ENCODE measurements at places on chromosomes 11 and 22. TPM values are rescaled to one million over a fixed set of nuclear protein-coding genes. Genes with fewer than 3 reads are reported as not detected.

GRCh38 chr22:40588726-40589125 lies 47.8 kb downstream of the MRTFA start:
- peak; percentile 65 for DNase-seq

GRCh38 chr11:46361283-46362155 lies 14.3 kb downstream of the DGKZ start:
- DNase-seq = no peak

DNA sequence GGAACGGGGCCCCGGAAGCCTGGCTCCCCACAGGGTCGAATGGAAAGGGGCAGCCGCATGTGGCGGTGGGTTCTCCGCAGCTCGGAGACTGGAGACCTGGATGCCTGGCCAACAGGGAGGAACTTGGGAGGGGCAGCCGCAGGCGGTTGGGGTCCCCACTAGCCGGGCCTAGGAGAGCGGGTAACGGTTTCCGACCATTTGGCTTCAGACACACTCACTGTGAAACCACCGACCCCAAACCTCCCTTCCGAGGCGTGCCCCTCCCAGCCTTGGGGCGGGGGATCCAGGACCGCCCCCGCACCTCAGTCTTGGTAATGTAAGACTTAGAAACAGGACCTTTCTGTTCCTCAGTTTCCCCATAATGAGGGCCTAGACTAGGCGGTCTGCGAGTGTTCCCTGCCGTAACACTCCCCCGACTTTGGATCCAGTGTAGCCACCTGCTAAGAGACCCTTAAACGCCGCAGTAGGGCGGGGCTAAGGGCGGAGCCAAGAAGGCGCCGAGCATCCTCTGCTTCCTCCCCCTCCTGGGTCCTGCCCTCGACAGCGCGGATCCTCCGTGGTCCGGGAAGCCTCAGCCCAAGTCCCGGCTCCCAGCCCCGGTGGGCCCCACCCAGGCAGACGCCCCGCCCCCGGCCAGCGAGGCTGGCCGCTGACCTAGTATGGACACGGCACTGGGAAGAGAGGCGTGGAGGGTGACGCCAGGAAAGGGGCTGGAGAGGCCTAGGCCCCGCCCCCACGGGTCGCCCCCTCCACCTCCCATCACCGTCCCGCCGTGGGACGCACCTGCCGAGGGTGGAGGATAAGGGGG lies 1.8 kb upstream of the RASGRP2 start:
- no peak for DNase-seq

Gene POTEH
- total RNA-seq = not detected

DNA sequence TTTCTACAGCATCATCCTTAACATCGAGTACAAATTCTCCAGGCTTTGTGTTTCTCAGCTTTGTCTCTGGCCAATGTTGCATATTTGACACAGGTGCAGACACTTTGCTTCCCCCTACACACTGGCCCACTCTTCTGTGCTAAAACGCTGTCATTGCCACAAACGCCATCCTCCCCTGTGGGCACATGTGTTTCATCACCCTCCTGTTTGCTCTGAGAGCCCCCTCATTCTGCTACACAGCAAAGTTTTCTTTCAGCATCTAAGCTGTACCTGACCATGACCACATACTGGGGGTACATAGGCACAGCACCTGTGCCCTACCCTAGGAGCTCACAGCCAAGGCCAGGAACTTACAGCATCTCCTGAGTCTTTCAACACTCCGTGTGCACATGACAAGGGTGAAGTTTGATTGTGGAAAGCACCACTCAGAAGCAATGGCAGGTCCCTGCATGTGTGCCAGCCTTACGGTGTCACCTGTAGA lies 7.9 kb upstream of the IGLL5 start:
- DNase-seq = no peak

Gene TREH
- not detected for total RNA-seq

DNA sequence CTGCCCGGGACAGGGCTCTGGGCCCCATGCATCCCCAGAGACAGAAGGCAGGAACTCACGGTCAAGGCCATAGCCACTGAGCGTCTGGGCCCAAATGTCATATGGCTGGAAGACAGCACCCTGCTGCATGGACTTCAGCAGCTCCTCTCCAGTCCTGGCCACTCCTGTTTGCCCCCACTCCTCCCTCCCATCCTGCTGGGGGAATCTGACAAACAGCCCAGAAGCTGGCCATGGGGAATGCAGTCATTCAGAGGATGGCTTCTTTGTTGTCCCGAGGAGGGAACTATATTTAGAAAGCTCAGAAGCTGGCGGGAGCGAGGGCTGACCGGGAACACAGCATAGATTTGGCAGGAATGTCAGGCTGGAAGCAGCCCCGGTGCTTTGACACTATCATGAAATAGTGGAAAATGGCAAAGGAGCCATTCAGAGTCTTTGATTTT lies 35.0 kb downstream of the DKK3 start:
- no peak for DNase-seq

GRCh38 chr11:60927061-60927592 lies 2.9 kb downstream of the TMEM132A start:
- no peak for DNase-seq

GRCh38 chr11:76280151-76280881 lies 74.0 kb upstream of the WNT11 start:
- no peak for DNase-seq

Gene AQP11
- total RNA-seq = 0.67 TPM

- no peak for DNase-seq
Observed at GRCh38 chr11:92227959-92228935, 3.6 kb downstream of the FAT3 start.

GRCh38 chr11:59079086-59079485 lies 7.0 kb upstream of the GLYATL1B start:
- DNase-seq = no peak

DNA sequence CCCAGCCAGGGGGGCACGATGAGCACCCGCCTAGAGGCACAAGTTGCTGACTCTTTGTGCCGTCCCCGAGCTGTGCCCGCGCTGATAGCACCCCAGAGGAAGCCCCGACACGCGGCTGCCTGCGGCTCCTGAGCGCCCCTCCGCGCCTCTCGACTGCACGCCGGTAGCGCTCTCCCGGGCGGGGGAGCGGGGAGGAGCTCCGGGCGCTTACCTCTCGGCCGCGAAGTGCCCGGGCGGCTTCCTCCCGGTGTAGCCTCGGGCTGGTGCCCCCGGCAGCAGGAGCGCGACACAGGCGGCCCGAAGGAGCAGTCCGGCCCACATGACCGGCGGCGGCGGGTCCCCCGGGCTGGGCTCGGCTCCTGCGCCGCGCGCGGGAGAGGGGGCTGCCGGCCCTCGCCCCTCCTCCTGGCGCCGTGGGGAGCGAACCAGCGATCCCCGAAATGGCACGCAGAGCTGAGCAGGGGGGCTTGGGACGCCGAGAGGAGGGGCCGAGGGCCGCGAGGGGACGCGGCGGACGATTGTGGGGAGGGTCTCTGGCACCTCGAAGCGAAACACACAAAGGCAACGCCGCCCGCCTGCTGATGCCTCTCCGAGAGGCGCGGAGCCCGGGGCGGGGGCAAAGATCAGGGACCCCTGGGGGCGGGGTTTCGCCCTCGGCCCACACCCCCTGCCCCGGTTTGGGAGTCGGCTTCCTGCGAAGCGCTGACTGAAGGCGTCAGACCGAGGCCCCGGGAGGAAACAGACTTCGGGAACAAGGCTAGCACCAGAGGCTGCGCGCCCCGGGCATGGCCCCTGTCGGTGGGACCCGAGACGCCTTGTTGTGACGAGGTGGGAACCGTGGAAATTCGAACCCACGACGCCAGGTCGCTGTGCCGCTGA lies at the start of gene VWCE:
VWCE (minus strand) TSS at position 600 of the 879 bp plus-strand sequence; CDS start at position 321, 279 bp downstream.
- peak; percentile 20 for DNase-seq

All from mammary epithelial cell (primary cell).